ENCODE measurements at places on chromosomes 16 and 17.

DNA sequence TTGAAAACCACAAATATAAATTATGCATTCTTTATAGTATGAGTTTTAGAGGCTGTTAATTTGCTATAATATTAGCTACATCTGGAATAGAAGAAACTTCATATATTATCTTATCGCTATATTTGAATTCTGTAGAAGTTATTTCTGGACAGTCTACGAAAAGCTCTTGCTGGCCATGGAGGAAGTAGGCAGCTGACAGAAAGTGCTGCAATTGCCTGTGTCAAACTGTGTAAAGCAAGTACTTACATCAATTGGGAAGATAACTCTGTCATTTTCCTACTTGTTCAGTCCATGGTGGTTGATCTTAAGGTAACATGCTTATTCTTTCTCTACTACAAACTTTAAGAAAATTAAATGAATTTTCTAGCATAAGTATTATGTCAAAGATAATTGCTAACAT, 96.8 kb downstream of the OMG start:
- DNase-seq: no peak

DNA sequence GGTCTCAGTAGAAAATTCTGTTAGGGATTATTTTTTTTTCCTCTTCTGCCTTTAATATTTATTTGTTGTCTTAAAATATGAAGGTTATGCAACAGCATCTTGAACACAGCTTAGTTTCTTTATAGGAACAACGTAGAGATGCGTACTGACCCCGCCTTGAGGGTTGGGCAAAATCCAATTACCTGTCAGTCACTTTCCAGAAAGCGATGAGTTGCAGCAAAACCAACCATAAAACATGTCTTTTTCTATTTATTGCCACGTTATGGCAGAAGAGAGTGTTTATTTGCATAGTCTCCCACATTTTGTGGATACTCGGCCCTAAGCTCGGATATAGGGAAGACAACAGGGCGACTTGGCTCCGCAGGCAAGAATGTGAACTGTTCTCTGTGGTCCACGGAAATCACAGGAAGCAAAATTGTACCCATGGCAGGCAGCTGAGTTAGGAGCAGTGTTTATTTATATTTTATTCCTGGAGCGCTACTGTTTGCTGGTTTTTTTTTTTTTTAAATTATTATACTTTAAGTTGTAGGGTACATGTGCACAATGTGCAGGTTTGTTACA, 44.3 kb upstream of the CACNG5 start:
- DNase-seq: no peak

- DNase-seq: no peak
These were observed 722.3 kb downstream of the CDH8 start for GRCh38 chr16:61313931-61314330.

DNA sequence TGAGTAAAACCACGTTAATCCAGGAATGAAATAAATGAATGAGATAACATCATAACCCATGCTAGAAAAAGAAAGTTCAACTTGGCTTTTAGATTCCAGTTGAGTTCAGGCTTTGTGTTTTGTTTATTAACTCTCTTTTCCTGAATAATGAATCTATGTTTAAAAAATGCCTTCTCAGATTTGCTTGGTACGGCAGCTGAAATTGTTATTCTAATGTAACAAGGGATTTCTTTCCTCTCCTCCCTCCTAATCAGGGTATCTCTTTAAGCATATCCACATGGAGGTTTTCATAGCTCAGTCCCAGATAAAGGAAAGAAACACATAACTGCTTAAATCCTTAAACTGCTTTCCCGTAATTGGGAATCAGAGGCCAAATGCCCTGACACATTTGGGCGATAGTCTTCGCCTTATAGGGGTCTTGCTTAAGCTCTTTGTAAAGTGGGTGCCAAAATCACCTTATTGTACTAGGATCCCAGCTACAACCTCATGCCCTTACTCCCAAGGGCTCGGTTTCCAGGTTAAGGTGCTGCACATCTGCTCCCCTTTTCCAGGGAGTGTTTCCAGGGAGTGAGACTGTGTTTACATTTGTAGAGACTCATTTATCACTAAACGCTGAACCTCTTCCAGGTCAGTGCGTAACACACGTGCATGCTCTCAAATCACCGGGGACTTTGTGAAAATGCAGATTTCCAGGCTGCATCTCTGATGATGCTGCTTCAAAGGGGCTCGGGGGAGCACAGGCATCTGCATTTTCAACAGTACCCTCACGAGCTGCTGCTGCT, 142.8 kb upstream of the FOXF1 start:
- no peak for DNase-seq

GRCh38 chr17:56206351-56206750, 53.1 kb downstream of the ANKFN1 start:
- DNase-seq: no peak

DNA sequence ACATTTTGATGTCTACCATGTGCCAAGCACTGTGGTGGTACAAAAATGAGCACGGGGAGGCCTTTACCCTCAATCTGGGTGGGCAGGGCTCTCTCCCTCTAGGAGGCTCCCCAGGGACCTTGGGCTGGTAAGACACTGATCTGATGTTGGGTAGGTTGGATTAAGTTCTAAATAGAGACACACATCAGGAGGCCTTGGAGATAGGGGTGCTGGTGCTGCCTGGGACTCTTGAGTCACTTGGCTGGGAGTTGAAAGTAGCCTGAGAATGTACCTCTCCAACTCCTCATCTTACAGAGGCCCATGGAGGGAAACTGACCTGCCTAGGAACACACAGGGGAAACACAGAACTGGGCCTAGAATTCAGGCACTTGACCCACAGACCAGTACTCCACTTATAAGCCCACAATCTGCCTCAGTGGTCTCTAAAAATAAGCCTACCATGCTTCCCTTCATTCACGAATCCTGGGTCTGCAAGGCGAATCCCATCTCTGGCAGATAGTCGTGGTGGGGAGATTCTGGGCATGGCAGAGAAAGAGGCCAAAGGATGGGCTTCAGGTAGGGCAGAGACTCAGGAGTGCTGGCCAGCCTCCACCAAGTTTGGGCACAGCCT, 1.8 kb upstream of the NEUROD2 start:
- DNase-seq: no peak

DNA sequence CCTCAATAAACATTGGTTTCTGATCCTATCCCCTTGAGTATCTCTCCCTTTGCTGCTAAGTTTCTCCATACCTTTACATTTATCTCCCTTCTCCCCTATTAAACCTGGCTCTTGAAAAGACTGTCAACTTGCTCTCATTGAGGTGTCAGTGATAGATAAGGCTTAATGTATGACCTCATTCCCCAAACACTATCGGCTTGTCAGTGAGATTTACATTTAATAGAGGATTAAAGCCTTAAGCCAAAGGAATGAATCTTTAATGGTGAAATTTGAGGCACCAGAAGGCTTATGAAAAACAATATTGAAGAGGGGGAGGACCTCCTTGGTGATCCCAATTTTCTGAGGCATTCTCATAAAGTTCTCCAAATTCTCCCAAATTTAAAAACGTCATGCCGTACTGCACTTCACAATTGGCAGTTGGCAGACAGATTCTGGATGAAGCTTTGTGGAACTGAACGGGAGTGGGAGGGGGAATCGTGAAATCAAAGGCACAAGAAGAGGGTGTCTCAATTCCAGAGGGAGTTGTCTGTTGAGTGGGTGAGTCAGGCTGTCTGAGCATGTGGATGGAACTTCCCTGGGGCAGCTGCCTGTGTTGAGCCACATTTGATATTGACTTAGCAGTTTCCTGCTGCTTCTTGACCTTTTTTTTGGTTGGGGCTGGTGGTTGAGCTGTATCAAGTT, 478.8 kb downstream of the NPIPA7 start:
- no peak for DNase-seq

GRCh38 chr16:49598383-49599170, 225.0 kb downstream of the C16orf78 start:
- no peak for DNase-seq

GRCh38 chr16:73095142-73095820, 47.4 kb upstream of the ZFHX3 start:
- no peak for DNase-seq

- DNase-seq: no peak
These were observed 7.8 kb upstream of the N4BP1 start for GRCh38 chr16:48617711-48618148.

DNA sequence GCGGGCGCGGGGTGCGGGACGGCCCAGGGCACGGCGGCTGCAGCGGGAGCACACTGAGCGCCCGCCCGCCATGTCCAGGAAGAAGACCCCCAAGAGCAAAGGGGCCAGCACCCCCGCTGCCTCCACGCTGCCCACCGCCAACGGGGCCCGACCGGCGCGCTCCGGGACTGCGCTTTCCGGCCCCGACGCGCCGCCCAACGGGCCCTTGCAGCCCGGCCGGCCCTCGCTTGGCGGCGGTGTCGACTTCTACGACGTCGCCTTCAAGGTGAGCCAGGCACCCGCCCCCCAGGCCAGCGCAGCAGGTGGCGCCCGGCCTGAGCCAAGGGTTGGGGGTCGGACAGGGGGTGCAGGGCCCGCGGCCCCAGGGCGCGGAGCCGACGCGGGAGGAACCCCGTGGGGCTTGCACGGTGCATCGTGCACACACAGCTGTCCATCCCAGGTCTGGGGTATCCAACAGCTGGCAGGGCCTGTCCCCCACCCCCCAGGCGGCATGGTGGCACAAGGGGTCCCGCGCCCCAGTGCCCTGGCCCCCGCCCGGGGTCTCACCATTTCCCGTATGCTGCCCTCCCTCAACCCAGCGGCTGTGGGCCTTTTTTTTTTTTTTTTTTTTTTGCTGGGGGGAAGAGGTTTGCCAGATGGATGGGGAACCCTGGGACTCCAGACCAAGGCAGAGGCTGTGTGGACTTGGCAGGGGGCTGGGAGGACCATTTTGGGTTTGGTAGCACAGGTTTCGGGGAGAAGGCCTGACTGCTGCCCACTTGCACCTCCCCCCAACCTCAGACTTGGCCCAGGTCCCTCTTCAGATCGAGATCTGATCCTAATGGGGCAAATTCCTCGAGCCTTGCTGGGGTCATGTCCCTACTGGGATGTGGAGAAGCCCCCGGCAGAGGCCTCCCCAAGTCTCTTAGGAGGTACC, 547 bp downstream of the RAB26 start:
- no peak for DNase-seq

DNA sequence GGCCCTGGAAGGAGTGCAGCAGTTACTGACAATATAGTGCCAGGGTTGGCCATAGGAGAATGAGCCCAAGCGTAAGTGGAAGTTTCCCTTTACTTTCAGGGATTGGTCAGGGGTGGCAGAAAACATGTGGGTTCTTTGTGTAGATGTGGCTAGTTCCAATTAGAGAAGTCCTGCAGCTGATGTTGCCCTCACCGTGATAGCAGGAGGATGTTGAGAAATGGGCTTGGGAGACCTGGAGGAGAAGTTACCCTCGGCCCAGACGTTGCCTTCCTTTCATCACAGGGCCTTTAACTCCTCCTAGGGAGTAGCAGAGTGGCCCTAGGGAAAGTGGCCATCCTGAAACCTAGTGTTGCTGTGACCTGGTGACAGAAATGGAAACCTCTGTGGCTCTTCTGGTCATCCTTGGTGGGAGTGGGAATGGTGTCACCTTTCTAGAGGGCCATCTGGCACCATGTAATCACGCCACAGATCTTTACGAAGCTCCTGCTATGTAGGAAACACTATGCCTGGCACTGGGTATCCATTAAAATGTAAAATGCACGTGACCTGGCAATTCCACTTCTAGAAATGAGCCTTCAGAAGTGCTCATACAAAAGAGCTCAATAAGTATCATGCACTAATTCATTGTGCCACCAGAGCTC, 6.7 kb downstream of the TMEM92 start:
- DNase-seq: no peak

GRCh38 chr17:28774206-28774605, 30.4 kb downstream of the TRAF4 start:
- no peak for DNase-seq

GRCh38 chr16:86063760-86064405, 164.9 kb downstream of the IRF8 start:
- no peak for DNase-seq

GRCh38 chr16:27550582-27550920, 607 bp downstream of the KATNIP start:
- DNase-seq: no peak

GRCh38 chr17:46191322-46192188, 1.7 kb downstream of the KANSL1 start:
- DNase-seq: peak; percentile 65

- no peak for DNase-seq
These were observed 452.6 kb upstream of the CDH11 start for GRCh38 chr16:65574326-65574966.

- DNase-seq: no peak
These were observed 323.3 kb downstream of the BCAS3 start for GRCh38 chr17:61000911-61001310.

DNA sequence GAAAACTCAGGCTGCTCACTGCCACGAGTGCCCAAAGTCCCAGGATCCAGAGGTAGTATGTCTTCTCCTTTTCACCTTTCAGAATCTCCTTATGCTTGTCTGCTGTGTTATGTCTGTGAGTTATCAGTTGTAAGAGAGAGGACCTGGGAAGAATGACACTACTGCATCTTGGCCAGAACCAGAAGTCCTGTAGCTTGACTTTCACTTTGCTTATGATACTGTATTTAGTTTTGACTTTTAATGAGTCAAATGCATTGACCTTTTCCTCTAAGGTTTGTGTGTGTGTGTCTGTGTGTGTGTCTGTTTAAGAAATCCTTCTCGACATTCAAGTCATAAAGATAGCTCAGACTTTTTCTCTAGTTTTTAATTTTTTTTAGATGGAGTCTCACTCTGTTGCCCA, 43.4 kb downstream of the BMERB1 start:
- DNase-seq: no peak
